ENCODE measurements at places on chromosomes 16 and 17. TPM values are rescaled to one million over a fixed set of nuclear protein-coding genes. Genes with fewer than 3 reads are reported as not detected.

GRCh38 chr17:75694536-75694935, 26.7 kb upstream of the ITGB4 start:
- DNase-seq: no peak

GRCh38 chr17:6654841-6655731, 3.5 kb downstream of the C17orf100 start:
- no peak for DNase-seq

- DNase-seq: no peak
These were observed 4.8 kb upstream of the AARSD1 start for GRCh38 chr17:42969001-42969581.

DNA sequence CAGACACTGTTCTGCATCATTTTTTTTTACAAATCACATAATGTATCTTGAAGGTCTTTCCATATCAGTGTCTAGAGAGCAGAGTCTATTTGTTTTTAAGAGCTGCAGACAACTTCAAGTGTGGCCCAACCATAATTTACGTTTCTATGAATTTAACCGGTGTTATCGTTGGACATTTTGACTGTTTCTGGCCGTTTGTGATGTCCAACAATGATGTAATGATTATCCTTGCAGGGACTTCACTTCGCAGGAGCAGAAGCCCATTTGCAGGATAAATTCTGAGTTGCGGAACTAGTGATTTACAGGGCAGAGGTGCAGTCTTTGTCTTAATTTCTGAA, 26.9 kb upstream of the HLF start:
- DNase-seq: no peak

GRCh38 chr16:53773150-53773846, 69.3 kb downstream of the FTO start:
- peak; percentile 81 for DNase-seq

DNA sequence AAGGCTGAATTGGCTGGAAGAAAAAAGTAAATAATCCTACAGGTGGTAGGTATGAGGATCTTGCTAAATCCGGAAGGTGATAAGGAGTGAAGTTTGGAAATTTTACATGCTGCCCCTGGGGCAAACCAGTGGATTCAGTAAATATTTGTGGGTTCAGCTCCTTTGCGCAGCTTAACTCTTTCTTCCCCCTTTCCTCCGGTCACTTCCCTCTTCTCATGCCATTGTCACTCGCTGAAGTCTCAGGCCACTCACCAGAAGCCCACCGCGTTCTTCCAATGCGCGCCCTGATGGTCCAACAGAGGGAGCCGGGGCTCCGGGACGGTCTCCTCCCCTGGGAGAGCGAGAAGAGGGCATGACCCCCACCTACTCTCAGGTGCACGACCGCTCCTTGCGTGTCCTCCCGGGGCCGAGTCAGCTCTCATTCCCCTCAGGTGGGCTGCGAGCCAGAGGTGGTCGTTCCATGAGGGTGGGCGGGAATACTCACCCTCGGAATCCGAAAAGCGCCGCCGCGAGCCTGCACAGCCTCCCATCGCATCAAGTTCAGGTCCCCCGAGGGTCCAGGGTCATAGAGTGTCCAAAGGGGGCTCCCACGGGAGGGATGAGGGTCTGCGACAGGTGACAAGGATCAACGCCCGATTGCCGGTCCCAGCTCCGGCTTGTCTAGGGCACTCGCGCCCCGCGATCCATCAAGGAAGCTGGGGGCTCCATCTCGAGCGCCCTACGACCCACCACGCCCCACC, 474 bp downstream of the CLN3 start:
- peak; percentile 49 for DNase-seq

GRCh38 chr16:10086620-10087019, 95.6 kb downstream of the GRIN2A start:
- no peak for DNase-seq

- DNase-seq: no peak
These were observed 46.5 kb downstream of the GAS7 start for GRCh38 chr17:10151667-10152496.

DNA sequence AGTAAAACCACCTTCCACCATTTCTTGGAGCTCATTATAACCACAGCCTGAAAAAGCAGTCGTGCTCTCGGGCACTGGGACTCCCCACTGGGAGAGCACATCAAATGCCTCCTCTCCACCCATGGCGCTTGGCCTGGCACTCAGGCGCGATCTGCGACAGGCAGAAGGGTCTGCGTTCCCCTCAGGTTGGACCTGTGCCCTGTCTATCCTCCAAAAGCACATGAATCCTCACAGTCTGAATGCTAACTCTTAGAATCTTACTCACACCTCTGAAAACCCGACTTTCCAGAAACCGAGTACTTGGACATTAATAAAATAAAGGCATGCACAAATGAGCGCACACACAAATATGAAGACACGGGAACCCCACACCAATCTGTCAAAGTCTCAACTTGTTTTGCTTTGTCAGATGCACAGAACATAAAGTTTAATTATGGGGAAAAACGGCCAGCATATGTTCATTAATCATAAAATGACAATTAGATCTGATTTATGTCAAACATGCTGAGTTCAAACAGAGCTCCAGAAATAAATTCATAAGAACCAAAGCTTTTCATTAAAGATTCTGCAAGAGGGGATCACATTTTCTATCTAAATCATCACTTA, 20.5 kb upstream of the FAAP100 start:
- no peak for DNase-seq

DNA sequence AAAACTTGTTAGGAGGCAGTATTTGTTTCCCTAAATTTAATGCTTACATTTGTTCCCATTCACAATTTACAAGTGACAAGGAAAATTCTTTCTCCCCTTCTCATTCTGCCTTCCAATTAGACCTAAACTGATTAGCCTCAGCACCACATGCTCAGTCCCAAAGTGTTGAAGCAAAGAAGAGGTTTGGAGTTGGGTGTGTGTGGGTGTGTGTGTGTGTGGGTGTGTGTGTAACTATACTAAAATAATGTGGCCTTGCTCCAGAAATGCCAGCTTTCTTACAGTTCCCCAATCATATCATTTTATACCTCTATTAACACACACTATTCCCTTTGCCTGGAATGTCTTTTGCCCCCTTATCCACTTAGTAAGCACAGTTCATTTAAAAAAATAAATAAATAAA, 6.9 kb upstream of the UTP6 start:
- DNase-seq: no peak

DNA sequence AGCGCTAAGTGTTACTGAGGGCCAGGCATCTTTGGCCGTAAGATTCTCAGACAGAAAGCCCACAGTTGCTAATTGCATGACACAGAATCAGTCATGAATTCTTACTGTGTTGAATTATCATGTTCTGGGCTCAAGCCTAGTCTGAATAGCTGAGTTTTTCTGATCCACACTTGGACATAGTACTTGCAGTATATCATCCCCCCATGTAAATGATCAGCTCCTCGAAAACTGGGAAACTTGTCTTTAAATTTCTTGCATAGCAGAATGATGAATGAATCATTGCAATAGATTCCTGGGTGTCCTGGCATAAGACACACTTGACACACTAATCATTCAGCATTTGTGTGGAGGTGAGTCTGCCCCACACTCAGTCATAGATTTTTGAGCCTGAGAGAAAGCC, 2.2 kb downstream of the MLYCD start:
- DNase-seq: no peak

- DNase-seq: no peak
These were observed 322.2 kb downstream of the CDH13 start for GRCh38 chr16:82949016-82949415.

DNA sequence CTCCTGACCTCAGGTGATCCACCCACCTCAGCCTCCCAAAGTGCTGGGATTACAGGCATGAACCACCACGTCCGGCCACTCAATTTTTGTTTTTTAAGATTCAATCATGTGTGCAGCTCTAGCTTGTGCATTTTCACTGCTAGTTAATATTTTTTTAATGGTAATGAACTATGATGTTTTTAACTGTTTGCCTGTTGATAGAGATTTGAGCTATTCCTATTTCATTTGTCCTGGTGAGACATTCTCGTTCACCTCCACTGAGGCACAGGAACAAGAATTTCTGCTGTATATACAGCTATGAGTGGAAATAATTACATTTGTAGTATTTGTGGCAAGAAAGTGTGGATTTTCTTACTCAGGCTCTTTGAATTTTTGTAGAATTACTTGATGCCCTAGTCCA, 137.7 kb upstream of the MYOCD start:
- DNase-seq: no peak

DNA sequence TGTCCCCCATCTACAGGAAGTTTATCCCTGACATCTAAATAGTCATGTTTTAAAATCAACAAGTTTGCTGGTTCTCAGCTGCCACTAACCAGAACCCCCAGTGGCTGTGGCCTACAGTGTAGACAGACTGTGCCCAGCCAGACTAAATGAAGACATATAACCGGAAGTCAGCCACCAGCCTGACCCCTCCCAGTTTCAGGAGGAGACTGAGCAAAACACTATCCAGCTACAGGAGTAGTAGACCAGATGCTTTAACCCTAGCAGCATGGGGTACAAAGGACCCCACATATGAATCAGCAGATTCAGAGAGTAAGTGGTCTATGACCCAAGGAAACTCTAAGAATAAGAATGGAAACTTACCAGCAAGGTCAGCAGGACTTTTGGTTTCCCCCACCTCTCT, 83.4 kb downstream of the HIC1 start:
- no peak for DNase-seq

GRCh38 chr16:75621170-75621477, 2.0 kb downstream of the ADAT1 start:
- peak; percentile 53 for DNase-seq

GRCh38 chr16:27779641-27780164, 229.8 kb downstream of the KATNIP start:
- peak; percentile 42 for DNase-seq

DNA sequence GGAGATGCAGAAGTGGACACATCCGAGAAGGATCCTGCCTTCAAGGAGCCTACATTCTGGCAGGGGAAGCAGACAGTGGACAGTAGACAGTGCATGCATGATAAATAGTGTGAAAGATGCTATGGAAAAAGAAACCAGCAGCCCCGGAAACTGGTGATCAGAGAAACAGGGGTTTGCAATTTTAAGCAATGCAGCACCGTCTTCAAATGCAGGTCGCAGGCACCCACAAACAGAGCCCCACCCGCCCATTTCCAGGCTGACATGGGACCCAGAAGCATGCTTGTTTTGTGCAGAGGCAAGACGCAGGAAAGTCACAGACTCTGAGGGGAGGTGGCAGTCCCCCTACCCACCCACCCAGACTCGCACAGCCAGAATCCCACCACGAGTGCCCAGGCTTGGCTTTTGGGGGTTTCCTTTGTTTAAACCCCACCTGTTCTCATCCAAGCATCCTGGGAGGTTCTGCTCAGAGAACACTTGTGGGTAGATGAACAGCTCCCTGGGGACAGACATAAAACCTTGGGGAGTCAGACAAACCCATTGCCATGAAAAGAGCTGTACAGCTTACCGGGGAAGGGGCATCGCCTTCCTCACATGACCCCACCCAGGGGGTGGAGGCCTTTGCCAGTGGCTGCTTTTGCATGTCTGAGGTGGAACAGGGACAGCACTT, 114.3 kb downstream of the MGAT5B start:
- no peak for DNase-seq

GRCh38 chr17:14755002-14755401, 454.1 kb downstream of the HS3ST3B1 start:
- DNase-seq: no peak

DNA sequence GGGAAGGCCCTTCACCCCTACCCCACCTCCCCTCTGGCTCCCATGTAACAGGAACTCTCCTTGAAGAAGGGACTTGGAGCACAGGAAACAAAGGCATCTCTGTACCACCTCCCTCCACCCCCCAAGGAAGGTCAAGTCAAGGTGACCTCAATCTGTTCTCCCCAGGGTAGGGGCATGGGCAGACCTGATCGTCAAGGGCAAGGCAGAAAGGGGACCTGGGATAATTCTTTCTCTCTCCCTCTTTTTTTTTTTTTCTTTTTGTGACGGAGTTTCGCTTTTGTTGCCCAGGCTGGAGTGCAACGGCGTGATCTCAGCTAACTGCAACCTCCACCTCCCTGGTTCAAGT, 4.3 kb upstream of the STAT5A start:
- DNase-seq: no peak

- DNase-seq: peak; percentile 84
These were observed 11.3 kb downstream of the MCRIP1 start for GRCh38 chr17:81821603-81822311.

DNA sequence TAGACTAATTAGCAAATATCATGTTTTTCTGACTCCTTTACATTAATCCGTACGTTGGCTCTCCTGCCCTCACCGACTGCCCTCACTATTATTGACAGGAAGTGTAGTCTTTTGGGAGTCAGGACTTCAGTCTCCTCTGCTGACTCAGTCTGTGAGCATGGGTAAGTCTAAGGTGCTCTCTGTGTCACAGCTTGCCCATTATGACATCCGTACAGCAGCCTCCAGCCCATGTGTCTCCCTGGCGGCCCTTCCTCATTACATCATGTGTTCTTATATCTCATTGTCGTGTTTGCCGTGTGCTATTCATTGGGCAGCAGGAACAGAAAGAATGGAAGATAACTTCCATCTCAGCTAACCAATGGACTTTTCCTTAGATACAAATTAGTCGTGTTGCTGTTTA, 77.5 kb downstream of the MRTFB start:
- DNase-seq: no peak

GRCh38 chr16:64440421-64440831, 681.4 kb downstream of the CDH11 start:
- DNase-seq: peak; percentile 9

TUBB3 gene
- 161 TPM for total RNA-seq

MTSS2 gene
- 132 TPM for total RNA-seq

SSTR5 gene
- 0.14 TPM for total RNA-seq

CD300H gene
- not detected for total RNA-seq

KRTAP2-2 gene
- total RNA-seq: not detected

SLC16A6 gene
- total RNA-seq: 0.67 TPM

MYH4 gene
- total RNA-seq: 0.02 TPM

TSNAXIP1 gene
- 0.86 TPM for total RNA-seq

TAC4 gene
- not detected for total RNA-seq

Data from HepG2 (cell line).